Activated CD4-positive, alpha-beta T cell treated with anti-CD3 and anti-CD28 coated beads, Interleukin-2, amount 50 U/mL, for 24 hours (primary cell): ENCODE measurements at places on chromosomes 3 and 15.
A peak's percentile ranks its signal among the peaks of the same experiment; 100 is the strongest.

- DNase-seq: no peak
Observed at GRCh38 chr15:58588096-58588495, 156.3 kb downstream of the LIPC start.

- no peak for DNase-seq
Observed at GRCh38 chr15:51967583-51967982, 4.0 kb downstream of the LEO1 start.

- no peak for DNase-seq
Observed at GRCh38 chr3:184426691-184427141, 46.9 kb downstream of the CHRD start.

DNA sequence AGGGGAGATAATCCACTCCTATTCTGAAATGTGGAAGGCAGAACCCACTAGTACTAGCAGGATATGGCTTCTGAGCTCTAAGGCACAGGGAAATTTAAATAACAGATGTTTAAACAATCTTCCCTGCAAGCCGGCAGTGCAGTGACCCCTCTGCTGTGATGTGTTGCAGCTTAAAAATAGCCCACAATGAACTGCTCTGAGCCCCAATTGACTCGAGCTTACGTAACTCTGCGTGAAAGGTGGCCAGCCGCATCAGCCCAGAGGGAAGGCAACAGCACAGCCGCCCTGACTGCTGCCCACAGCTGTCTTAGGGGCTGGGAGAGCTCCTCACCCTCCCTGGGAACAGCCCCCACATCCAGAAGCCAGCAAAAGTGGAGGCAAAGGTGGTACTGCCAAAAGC lies 12.5 kb upstream of the CAMKV start:
- DNase-seq: no peak

GRCh38 chr15:90001683-90002427 lies 731 bp downstream of the ZNF710 start:
- DNase-seq: peak; percentile 32

DNA sequence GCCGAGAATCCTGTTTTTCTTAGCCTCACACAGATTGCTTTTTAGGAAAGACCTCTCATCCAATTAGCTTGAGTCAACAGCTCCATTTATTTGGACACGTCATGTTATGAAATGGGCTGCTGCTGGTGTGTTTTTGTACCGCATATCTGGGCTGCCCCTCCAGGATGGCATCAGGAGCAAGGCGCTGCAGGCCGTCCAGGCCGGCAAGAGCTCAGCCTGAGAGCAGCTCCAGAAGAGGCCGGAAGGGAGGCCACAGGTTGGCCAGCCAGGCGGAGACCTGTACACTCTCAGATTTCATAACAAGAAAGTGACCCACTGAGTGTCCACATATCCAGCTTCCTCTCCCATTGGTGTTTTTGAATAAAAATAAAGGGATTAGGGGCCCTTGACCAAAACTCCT lies 28.3 kb downstream of the FOXL2NB start:
- DNase-seq: no peak

- DNase-seq: no peak
Observed at GRCh38 chr15:59206623-59207183, at the start of gene LDHAL6B. Gene LDHAL6B (plus strand): TSS chr15:59206843. CDS start chr15:59206941, 98 bp downstream.

DNA sequence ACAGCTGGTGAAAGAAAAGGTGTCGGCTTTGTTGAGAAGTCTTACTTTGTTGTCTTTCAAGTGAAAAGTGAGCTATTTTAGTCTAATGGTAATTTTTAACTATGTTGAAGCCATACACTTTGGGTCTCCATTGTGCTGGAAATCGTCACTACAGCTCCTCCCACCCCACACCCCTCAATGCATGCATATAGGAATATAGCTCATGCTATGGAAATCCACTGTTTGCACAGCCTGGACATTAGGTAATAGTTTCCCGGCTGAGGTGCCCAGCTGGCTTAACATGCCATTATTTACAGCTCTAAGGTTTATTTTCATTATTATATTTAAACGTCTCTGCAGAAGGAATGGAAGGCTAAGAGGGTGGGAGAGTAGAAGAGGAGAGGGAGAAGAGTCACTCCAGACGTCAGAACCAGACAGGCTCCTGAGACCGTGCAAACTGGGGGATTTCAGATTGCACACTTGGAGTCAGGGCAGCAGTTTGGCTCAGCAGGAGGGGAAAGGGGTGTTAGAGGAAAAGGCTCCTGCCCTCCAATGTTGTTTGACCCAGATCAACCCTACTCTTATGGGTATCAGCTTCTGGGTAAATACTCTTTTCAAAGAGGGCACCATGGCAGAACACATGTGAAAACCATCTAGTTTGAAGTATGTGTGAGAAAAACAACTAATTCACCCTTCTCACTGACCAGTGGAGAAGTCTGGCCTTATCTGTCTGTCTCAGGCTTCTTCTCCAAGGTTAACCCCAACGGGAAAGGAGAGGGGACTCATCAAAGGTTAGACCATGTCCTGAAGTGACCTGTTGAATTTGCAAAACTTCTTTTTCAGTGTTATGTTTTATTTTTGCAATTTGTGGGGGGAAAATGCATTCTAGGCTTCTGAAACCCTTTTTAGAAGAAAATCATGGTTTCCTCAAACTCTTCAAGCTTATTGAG lies 218.7 kb upstream of the CTDSPL start:
- no peak for DNase-seq

- DNase-seq: no peak
Observed at GRCh38 chr3:21271606-21272016, 479.4 kb downstream of the ZNF385D start.

- no peak for DNase-seq
Observed at GRCh38 chr3:15562560-15562959, 38.8 kb downstream of the HACL1 start.

- no peak for DNase-seq
Observed at GRCh38 chr3:83048556-83048955, 1287.1 kb upstream of the GBE1 start.

DNA sequence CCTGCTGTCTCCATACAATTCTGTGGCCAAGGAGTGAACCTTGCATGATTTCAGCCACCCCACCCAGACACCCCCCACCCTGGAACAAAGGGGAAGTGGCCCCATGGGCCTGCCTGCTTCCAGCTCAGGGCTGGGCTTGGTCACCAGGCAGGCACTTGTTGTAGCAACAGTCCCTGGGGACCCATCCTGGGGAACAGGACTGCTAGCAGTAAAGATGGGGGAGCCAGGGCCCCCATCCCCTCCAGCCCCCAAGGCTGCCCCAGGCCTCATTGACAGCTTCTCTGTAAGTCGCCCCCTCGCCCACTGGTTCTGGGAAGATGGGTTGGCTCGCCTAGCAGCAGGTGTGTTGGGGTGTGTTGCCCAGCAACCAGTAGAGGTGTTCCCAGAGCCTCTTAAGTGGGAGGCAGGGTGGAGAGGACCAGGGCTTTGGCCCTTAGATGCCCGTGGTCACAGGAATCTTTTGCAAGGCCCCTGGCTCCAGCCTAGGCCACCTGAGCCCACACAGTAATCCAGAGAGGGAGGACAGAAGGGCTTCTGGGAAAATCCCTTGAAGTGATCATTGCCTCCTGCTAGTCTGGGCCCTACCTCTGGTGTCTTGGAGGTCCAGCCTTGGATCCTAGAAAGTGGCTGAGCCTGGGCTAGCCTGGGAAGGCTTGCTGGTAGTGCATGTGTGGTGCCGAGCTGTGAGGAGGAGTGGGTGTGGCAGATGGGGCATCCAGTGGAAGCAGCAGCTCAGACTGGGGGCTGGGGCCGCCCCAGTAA lies 48.9 kb downstream of the CYP11A1 start:
- DNase-seq: no peak

DNA sequence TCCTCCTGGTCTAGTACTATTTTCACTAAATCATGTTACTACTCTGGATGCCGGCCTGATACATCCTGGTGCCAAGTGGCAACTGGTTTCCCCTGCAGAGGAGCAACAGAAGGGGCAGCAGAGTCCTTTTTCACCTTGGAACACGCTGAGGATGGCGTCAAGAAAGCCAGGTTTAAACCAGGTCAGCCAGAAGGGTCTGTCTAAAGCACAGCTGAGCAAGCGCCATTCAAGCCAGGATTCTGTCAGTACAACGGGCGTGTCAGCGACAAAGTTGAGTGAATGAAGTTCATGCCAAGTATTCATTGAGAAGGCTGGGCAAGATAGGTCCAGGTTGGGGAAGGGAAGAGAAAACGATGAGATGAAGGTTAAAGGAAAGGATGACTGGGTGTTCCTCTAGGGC lies 88.2 kb downstream of the FBN1 start:
- no peak for DNase-seq

- DNase-seq: no peak
Observed at GRCh38 chr3:18223571-18223970, 201.6 kb downstream of the SATB1 start.

DNA sequence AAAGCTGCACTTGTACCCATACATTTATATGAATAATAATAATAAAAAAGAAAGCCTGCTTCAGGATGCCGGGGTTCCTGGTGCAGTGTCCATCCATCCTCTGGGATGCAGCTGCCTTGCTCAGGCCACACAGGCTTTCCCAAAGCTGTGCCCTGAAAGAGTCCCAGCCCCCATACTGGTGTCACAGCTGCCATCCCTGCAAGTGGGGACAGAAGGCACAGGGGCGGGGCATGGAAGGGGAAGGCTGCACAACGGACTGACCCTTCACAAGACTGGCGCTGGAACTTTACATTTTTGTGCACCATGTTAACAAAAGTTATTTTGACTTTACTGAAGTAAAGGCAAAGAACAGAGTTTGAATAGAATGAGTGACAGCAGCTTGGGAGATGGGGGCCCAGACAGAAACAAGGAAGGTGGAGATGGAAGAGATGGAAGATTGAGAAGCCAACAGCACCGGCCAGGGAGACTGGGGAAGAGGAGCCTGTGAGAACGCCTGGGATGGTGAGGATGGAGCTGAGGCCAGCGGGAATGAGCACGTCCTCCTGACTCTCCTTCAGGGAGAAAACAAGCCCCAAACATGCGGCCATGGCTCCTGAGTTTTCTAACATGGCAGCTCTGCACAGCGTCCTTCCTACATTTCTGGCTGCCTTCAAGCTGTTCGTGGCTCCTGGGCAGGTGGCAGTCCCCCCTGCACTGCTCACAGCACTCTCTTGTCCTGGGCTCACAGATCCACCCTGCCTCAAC lies 73.1 kb downstream of the ABTB1 start:
- no peak for DNase-seq

DNA sequence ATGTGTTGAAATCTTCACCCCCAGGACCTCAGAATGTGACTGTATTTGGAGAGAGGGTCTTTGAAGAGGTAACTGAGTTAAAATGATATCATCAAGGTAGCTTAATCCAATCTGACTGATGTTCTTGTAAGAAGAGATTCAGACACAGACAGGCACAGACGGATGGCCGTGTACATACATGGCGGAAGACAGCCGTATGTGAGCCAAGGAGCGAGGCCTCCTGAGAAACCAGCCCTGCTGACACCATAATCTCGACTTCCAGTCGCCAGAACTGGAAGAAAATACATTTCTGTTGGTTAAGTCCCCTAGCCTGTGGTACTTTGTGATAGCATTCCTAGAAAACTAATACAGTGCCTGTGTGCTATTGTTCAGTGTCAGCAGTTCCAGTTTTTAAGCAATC lies 73.6 kb downstream of the APBA2 start:
- no peak for DNase-seq

- DNase-seq: no peak
Observed at GRCh38 chr15:56760186-56760585, 26.9 kb upstream of the ZNF280D start.

- no peak for DNase-seq
Observed at GRCh38 chr15:90915808-90916440, 12.8 kb downstream of the MAN2A2 start.

GRCh38 chr3:185943760-185944106 lies 5.9 kb upstream of the TRA2B start:
- no peak for DNase-seq

DNA sequence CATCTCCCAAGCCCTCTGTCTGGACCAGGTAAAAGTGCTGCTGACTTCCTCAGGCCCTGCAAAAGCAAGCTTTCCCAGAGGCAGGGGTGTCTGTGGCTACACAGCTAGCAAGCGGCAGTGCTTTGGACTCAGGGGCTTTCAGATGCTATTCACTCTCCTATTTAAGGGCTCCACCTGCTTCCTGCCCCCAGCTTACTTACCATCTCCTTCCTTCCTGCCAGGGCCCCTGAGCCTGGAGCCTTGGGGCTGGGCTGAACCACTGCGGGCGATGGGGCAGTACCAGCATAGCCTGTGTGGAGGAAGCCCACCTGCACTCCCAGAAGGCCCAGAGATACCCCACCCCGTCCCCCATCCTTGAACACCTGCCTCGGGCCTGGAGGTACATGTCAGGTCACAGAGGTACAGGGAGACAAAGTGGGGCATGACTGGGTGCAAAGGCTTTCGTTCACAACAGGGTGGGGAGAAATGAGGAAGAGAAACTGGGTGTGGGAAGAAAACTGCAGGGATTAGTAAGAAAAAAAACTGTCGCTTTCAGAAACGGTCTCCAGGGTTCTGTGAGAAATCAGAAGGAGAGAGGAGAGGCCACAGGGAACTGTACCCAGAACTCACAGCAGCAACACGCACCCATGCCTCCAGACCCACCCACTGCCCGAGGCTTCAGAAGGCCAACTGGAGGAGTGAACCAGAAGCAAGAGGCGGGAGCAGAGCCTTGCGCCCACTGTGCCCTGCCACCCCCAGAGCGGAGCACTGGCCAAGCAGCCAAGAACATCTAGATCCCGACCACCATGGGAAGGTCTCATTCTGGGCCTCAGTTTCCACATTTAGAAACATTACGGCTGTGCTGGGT lies 49.5 kb downstream of the CCDC12 start:
- DNase-seq: no peak

DNA sequence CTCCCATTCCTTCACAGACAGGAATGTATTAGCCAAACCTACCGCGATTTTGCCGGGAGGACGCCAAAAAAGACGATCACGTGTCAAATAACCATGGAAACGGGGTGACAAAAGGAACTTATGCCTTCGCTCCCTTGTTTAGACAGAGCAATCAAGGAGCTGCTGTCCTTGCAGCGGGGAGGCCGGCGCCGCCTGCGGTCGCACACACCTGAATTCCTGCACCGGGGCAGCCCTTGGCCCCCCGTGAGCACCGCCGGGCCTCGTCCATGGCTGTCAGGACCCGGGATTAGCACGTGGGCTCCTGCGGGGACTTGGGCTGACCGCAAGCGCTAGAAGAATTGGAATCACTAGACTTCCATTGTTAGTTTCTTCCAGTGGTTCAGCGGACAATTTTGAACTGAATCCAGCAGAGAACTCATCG lies 193.1 kb downstream of the SHQ1 start:
- no peak for DNase-seq

DNA sequence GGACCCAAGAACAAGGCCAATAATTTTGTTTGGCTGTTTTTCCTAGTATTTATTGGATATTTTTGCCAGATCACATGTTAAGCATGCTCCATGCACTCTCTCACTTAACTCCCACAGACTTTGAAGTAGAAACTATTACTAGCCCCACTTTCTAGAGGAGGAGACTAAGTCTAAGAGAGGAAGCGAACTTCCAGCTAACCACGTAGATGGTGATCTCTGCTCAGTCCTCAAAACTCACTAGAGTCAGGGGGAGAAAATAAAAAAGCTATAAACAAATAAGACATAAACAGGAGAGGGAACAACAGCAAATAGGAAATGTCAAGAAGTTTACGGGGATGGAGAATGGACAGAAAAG lies 481.0 kb upstream of the PROK2 start:
- no peak for DNase-seq

GRCh38 chr3:67739851-67740250 lies 85.4 kb upstream of the SUCLG2 start:
- DNase-seq: no peak

- DNase-seq: no peak
Observed at GRCh38 chr3:195461594-195462307, 18.9 kb upstream of the ACAP2 start.

- DNase-seq: no peak
Observed at GRCh38 chr15:86855307-86856291, 775.9 kb downstream of the AGBL1 start.

- no peak for DNase-seq
Observed at GRCh38 chr15:64753480-64754185, 21.8 kb downstream of the RBPMS2 start.
